ENCODE measurements at places on chromosomes 12 and 14. TPM values are rescaled to one million over a fixed set of nuclear protein-coding genes. Genes with fewer than 3 reads are reported as not detected.

Gene IKBIP
- 3.7 TPM for total RNA-seq

DNA sequence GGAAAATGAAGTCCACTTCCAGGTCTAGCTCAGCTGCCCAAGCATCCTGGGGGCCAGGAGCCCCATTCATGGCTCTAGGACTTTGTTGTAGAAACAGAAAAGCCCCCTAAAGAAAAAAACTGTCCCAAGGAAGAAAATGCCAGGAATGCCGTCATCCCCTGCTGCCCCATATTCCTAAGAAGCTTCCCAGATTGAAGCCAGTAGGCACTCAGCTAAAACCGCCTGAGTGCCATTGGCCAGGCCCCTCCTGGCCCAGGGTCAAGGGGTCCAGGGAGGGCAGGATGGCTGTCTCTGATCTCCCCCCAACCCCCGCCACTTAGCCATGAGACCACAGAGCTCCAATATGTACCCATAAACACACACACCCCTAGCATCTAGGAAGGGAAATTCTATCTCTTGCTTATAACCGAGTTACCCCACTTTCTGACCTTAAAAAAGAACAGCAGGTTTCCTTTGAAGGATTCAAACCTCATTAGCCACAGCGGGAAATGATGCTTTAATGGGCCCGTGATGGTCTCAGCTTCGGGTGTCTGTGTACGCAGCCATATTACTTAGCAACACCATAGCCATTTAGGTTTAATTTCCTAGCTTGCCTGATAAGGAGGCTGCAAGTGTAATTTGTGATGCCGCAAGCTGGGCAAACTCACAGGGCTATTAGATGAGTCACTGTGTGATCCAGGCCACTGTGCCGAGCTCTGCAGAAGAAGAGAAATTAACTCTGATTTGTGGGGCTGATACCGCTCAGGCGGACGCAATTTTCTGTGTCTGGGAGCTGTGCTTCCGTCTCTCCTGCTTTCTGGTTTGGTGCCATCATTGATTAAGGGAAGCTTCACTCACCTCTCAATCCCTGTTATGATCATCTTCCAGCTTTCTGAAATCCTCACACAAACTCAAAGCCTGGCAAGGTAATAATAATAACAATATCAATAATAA is 84.2 kb downstream of the GCH1 start:
- DNase-seq = no peak

Gene FZD10
- total RNA-seq = 0.77 TPM

DNA sequence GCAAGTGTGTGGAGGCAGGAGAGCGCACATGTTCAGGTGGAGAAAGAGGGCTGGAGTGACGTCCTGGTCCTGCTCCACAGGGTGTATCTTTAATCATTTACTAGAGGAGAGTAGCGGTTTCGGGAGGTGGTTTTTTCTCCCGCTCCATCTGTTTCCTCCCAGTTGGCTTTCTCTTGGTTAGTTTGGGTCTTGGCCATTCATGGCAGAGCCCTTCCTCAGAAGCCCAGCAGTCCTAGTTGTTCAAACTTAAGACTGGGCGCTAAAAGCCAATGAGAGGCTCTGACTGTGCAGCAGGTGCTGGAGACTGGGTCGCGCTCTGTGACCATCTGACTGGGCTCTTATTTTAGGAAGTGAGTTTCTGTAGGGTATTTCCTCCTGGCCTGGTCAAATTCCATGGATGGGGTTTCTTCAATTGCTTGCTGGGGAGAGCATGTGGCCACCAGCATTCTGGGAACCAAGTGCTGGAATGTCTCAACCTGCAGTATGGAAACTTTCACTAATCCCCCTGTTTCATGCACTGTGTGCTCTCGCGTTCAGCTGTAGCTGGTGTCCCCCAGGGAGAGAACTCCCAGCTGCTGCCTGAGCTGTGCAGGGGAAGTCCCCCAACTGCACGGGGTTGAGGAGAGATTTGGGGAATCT is 27.4 kb upstream of the TSPAN9 start:
- DNase-seq = no peak

GRCh38 chr14:50062438-50063085 is 53.8 kb downstream of the VCPKMT start:
- DNase-seq = no peak

DNA sequence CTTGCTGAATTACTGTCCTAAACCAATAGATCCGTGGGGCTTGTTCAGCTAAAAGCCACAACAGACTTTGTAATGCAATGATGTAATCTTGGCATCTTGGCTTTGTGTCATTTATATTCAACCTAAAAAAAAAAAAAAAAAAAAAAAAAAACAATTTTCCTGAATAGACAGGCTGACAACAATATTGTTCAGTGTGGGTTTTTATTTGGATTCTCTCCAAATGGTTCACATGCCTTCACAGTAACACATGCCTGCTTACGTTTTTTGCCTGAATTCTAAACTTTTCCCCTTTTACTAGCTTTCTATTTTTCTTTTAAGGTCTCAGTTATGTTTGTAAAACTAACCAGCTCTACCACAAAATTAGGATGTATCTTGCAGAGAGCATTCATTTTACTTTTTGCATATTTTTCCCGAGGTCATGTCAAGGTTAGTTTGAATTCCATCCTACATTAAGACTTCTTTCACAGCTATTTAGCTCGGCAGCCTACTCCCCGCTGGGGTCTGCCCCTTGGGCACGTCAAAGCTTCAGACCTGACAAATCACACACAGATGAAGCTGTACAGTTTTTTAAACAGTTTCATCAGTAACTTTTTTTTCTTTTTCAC is 213.7 kb upstream of the NPAS3 start:
- DNase-seq = no peak

GRCh38 chr12:54082397-54082892 is 28.8 kb downstream of the HOXC4 start:
- no peak for DNase-seq

- no peak for DNase-seq
Observed at GRCh38 chr14:77243853-77244252, 27.2 kb downstream of the NGB start.

GRCh38 chr12:109718390-109718789 is 4.8 kb downstream of the FAM222A start:
- peak; percentile 75 for DNase-seq

GRCh38 chr12:8031872-8032241 is 659 bp upstream of the FOXJ2 start:
- no peak for DNase-seq

GRCh38 chr14:49396801-49397200 is 189.4 kb downstream of the RPS29 start:
- DNase-seq = no peak

GRCh38 chr12:5379749-5380496 is 52.0 kb upstream of the NTF3 start:
- no peak for DNase-seq

Gene PDE3A
- 2.3 TPM for total RNA-seq

Gene GAS2L3
- total RNA-seq = 3.1 TPM

GRCh38 chr12:75162845-75163244 is 46.8 kb downstream of the KCNC2 start:
- no peak for DNase-seq

GRCh38 chr14:106691601-106692291 is 1165.4 kb downstream of the TMEM121 start:
- no peak for DNase-seq

DNA sequence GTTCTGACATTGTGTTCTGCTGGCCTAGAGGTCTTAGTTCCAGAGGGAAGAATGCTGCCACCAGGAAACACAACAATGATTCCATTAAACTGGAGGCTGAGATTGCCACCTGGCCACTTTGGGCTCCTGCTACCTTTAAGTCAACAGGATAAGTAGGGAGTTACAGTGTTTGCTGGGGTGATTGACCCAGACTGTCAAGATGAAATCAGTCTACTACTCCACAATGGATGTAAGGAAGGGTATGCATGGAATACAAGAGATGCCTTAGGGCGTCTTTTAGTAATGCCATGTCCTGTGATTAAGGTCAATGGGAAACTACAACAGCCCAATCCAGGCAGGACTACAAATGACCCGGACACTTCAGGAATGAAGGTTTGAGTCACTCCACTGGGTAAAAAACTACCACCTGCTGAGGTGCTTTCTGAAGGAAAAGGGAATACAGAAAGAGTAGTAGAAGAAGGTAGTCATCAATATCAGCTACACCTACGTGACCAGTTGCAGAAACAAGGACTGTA is 852.6 kb downstream of the LRFN5 start:
- no peak for DNase-seq

GRCh38 chr14:54703724-54704123 is 136.8 kb downstream of the SAMD4A start:
- no peak for DNase-seq

- DNase-seq = no peak
Observed at GRCh38 chr12:109642506-109643132, 69.0 kb downstream of the MVK start.

GRCh38 chr12:124938587-124938986 is 24.1 kb upstream of the UBC start:
- no peak for DNase-seq

DNA sequence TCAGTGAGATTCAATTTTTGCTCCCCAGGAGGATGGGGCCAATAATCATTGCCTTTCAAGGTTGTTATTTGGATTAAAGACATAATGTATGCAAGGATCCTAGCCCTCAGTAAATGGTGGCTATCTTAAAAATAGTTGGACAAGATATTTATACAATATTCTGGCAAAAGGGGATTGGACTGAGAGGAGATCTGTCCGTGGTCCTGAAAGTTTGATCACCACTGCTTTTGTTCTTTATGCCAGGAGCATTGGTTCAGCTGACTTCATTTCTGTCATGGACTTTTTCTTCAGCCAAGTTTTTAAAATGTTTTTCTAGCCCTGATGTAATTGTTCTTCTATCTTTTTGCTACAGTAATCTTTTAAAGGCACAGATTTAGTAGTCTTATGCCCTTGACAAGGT is 70.2 kb upstream of the TCL1A start:
- DNase-seq = no peak

- DNase-seq = no peak
Observed at GRCh38 chr12:97560350-97560749, 97.7 kb downstream of the RMST start.

Gene ARHGAP9
- total RNA-seq = 12.5 TPM

GRCh38 chr14:60164404-60164711 is 840 bp downstream of the DHRS7 start:
- no peak for DNase-seq

DNA sequence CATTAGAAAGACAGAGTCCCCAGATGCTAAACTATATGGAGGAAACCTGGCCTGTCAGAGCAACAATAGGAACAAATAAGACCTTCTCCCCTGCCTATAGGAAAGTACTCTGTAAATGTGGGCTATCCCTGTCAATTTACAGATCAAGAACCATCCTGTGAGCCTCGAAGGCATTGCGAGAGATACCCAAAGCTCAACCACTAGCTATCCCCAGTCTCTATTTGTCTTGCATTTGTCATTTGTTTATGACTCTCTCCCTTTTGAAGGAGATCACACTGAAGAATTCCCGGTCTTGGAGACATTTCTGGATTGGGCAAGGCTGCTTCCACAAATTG is 42.7 kb upstream of the DHRS4 start:
- DNase-seq = no peak

Gene HOXC12
- total RNA-seq = not detected

- no peak for DNase-seq
Observed at GRCh38 chr12:49824895-49825294, 3.3 kb downstream of the NCKAP5L start.

Gene TAS2R50
- 5.4 TPM for total RNA-seq

DNA sequence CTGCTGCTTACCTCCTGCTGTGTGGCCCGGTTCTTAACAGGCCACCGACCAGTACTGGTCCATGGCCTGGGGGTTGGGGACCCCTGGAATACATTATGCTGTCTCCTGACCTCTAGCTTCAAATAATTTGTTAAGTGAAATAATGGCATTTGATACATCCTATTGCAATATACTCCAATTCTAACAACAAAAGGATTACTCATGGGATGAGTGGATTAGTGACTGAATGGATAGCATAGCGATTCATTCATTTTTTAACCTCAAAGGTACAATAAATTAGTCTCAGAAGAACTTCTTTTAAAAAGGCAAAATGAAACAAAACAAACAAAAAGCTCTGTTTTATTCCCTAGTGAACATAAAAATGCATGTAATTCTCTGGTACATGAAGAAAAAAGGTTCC is 147.9 kb upstream of the PKP2 start:
- no peak for DNase-seq

GRCh38 chr12:94263905-94264561 is 115.7 kb downstream of the PLXNC1 start:
- no peak for DNase-seq

Gene C14orf132
- total RNA-seq = 147 TPM

Gene POTEG
- total RNA-seq = not detected

DNA sequence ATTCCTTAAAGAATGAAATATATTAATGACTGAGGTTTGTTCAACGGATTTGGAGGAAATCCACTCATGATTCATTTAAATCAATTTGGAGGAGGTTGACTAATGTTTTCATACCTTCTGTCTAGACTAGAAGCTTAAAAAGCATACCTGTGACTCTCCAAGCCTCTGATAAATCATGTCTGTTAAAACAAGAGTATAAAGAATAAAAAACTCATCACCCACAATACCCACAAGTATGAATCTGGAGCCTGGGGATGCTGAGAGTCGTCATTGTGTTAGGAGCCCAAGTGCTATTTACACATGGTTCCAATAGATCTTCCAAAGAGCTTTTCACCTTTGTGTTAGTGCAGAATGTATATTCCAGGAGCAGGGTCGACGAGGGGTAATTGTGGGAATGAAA is 86.8 kb upstream of the ADAMTS20 start:
- no peak for DNase-seq
